Activated CD4-positive, alpha-beta T cell treated with anti-CD3 and anti-CD28 coated beads, Interleukin-2, amount 50 U/mL, for 48 hours (primary cell): ENCODE measurements at places on chromosomes 1 and 21.

DNA sequence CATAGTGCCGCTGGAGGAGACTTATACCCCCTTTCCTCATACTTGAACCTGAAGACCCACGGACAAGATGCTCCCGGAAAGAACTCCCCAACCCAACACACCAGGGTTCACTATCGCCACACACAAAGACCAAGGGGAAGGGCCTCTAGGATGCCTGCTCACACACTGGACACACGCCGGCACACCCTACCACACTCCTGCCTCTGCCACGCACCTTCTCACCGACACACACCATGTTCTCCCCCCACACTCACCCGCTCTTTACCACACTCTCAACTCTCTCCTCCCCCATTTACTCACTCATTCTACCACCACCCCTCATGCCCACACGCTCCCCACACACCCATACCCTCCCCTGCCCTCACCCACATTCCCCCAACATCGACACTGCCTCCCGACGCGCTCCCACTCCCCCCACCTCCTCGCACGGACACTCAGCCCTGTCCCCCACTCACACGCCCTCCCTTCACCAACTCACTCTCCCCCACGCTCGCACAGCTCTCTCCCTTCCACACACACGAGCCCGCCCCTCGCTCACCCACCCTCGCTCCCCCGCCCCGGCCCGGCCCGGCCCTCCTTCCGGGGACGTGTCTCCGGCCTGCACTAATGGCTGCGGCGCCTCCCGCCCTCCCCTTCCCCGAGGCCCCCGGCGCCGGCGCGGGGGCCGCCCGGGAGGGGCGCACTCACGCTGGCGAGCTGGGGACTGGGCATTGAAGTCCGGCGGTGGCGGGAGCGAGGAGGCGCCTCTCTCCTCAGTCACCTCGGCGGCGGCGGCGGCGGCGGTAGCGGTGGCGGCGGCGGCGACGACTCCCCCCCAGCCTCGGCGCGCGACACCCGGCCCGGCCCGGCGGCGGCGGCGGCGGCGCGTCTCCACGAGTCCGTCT, 626 bp downstream of the PTP4A2 start:
- peak; percentile 77 for DNase-seq

DNA sequence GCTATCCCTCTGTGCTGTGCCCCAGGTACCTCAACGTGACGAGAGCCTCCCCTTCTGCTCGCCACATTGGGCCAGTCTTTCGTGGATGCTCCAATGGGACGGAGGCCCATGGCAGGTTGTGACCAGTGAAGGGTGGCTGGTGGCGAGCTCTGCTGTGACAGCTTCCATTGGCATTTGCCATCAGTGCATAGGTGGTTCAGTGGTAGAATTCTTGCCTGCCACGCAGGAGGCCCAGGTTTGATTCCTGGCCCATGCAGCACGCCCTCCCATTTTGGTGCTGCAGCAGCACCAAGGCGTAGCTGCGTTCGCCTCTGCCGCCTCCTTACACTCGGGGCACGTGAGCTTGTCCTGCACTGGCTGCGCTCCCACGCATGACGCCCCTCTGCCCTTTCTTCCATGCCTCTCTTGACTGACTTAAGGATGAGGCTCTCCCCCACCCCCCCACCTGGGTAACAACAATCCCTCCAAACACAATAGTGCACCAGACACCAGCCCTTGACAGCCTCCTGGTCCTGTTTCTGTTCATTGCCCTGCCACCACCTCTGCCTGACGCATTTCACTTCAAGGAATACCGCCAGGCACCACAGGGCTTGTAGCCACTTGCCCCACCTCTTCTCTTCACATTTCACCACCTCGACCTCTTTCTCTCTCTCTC, 24.7 kb upstream of the FCGR2A start:
- no peak for DNase-seq

DNA sequence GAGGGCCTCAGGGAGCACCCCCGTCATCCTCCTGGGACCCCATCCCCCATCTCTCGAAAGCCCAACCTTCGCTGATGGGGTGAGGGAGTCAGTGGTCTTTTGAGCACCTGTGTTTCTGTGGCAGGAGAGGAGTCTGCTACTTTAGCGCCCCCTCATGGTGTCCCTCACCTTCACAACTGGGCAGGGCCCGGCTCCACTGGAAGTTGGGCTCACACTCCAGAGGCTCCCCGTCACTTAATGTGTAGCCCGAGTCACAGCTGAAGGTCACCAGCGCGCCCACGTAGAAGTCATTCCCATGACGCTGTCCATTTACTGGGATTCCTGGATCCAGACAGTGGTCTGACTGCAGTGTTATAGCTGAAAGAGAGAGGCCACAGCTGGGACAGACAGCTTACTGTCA, 139.5 kb upstream of the HMGB4 start:
- DNase-seq = no peak

- no peak for DNase-seq
Measured at GRCh38 chr1:58439946-58440345, 106.6 kb downstream of the OMA1 start.

DNA sequence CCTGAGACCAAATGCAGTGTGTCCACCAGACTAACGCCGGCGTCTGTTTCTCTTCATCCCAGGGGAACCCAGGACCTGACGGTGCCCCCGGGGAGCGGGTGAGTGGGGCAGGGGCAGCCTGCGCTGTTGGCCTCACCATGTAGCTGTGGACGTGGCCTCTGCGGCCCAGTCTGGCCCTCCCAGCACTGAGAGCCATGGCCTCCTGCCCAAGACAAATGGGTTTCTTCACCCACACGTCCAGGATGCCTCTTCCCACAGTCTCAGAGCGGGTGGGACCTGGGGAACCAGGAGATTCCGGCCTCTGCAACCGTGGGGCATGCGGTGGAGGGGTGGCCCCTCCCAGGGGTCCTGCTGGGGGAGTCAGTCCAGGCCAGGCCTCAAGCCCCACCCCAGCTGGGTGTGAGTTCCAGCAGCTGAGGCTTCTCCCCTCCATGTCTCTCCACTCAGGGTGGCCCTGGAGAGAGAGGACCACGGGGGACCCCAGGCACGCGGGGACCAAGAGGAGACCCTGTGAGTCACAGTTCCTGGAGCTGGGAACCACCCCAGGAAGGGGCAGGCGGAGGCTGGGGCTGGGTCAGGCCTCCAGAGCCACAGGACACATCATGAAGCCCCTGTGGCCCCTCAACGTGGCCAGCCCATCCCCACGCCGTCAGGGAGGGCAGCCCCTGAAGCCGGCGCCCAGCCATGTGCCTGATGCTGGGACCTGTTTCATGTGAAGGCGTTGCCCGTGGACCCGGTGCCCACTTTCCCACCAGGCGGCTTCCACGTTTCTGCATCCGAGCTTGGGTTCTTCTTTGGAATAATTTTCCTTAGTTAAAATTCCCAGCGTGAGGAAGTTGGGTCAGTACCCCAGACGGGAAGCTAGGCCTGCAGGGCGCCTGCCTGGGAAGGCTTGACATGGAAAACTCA, 11.0 kb downstream of the COL6A1 start:
- no peak for DNase-seq

DNA sequence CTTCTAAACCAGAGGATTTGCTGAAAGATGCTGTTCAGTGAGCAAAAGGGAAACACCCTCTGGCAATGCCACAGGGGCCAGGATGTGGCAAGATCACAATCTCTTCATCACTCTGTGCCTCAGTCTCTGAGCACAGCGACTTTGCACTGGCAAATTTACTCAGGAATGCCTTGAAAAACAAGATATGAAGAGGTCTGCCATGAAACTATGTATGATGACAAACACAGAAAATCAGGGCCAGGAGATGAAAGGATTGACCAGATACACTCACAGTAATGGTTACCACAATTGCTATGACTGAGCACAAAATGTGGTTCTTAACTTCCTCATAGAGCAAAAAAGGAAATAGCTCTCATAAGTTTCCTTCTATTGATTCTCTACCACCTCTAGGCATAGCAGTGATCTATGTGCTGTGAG, 5.8 kb downstream of the TTC13 start:
- DNase-seq = peak; percentile 50

GRCh38 chr1:235025422-235025984, 103.1 kb downstream of the TOMM20 start:
- DNase-seq = no peak

DNA sequence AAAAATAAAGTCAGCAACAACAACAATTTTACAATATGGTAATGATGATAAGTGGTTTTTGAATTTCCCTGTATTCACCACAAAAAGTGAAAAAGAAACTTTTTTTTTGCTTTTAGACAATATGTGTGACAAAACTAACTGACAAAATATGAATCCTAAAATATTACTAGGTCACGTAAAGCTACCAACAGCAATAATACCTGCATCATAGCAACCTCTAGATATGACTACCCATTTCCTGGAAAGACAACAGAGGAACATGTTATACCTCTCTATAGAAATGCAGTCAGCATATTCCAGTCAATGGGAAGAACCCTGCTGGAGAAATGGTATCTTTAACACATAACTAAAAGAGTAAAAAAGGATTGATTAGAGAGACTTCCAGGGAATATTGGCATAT, 73.7 kb downstream of the PDE4B start:
- no peak for DNase-seq

DNA sequence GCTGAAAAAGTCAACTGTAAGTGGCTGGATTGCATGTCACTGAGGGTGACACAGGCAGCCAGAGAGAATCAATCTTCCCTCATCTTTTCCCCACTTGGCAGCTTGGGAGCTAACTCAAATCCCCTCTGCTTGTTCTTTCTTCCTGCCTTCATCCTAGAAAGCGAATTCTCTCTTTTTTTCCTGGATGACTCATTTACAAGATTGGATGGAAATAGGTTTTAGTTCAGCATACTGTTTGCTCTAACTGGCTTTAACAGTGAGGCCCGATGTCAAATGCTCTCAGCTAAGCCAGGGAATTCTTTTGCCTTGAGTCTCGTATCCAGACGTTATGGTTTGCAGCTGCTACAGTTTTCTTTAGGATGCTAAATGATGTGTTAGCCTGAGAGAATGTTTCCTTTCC, 72.7 kb downstream of the HUNK start:
- DNase-seq = no peak

DNA sequence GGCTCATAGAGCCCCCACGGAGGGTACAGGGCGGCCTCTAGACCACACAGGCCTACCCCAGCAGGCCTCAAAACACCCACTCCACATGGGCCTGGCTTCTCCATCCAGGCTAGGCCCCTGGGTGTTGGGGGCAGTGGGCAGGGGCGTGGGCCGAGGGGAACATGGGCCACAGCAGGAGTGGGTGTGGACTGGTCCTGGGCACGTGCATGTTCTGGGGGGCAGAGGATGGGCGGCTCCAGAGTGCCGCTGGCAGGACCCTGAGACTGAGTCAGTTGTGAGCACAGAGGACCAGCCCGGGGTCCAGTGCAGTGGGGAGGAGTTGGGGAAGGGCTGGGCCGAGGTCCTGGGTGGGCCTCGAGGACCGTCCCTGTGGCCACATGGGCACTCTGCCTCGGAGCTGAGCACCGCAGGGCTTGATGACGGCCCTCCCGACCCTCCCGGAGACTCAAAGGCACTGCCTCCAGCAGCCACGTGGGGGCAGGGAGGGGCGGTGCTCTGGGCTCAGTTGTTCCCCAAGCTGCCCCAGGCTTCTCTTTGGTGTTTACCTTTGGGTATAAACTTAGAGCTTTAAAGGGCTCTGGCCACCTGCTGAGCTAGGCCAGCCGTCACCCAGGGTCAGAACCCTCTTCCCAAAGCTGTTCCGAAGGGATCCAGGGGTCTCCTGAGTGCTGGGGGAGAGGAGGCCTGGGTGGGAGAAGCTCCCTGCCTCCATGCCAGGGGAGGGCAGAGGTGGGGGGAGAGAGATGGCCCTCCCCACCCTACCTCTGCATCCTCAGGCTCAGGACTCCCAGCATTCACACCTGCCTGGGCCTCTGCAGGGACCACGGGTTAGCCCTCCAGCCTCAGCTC, 79.9 kb downstream of the MORN1 start:
- DNase-seq = peak; percentile 69
